Naive thymus-derived CD8-positive, alpha-beta T cell (primary cell): ENCODE measurements at places on chromosomes 6 and 20.
A peak's percentile ranks its signal among the peaks of the same experiment; 100 is the strongest.

DNA sequence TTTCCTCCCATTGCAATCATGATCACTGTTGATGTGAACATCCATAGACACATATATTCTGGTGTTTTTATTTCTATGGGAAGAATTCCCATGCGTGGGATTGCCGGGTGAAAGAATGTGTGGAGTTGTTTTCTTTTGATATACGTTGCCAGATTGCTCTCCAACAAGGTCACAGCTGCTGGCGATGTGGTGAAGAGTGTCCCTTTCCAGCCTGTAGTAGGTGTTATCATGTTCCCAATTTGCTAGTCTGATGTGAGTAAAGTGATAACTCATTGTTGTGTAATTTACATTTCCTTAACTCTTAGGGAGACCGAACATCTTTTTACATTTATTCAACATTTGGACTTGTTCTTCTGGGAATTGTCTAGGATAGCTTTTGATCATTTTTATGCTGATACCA, 14.5 kb upstream of the ELMO2 start:
- peaks cover 15% of the 10 kb centered on the region for H3K36me3 ChIP-seq
- no peaks in the 10 kb centered on the region for H3K4me1 ChIP-seq
- H3K4me3 ChIP-seq = no peak overlapping the region
- DNase-seq = no peak
- H3K27me3 ChIP-seq = peaks cover 45% of the 10 kb centered on the region

- no peaks in the 10 kb centered on the region for H3K27me3 ChIP-seq
- H3K36me3 ChIP-seq = no peaks in the 10 kb centered on the region
- no peak overlapping the region for H3K27ac ChIP-seq
- no peak overlapping the region for H3K4me3 ChIP-seq
- no peak for DNase-seq
- peaks cover 23% of the 10 kb centered on the region for H3K4me1 ChIP-seq
These were observed 782 bp downstream of the TRMT11 start for GRCh38 chr6:125987026-125987617.

- no peaks in the 10 kb centered on the region for H3K4me1 ChIP-seq
- no peak overlapping the region for H3K27ac ChIP-seq
- H3K36me3 ChIP-seq = no peaks in the 10 kb centered on the region
- no peaks in the 10 kb centered on the region for H3K27me3 ChIP-seq
- no peak overlapping the region for H3K4me3 ChIP-seq
These were observed 443.7 kb upstream of the BTBD3 start for GRCh38 chr20:11473983-11474382.

GRCh38 chr6:117050301-117050700, 173.3 kb downstream of the RFX6 start:
- H3K4me3 ChIP-seq = no peak overlapping the region
- H3K36me3 ChIP-seq = peaks cover 6% of the 10 kb centered on the region
- H3K27ac ChIP-seq = no peak overlapping the region
- H3K4me1 ChIP-seq = no peaks in the 10 kb centered on the region
- H3K27me3 ChIP-seq = no peaks in the 10 kb centered on the region
- no peak for DNase-seq

DNA sequence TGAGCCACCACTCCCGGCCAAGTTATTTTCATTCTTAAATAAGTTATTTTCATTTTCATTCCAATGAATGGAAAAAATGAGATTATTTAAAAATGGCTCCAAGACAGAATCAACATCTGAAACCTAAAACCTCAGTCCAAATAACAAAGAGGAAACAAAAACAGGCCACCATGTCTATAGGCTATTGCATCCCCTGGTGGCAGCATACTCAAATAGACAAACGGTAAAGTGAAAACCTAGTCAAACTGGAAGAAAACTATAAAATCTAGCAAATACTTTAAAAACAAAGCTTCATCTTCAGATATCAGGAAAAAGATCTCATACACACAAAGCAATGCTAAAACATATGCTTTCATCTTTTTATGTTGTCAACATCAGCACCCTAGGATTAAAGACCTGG, 20.9 kb downstream of the IL17A start:
- H3K4me3 ChIP-seq = no peak overlapping the region
- no peaks in the 10 kb centered on the region for H3K36me3 ChIP-seq
- no peak overlapping the region for H3K27ac ChIP-seq

DNA sequence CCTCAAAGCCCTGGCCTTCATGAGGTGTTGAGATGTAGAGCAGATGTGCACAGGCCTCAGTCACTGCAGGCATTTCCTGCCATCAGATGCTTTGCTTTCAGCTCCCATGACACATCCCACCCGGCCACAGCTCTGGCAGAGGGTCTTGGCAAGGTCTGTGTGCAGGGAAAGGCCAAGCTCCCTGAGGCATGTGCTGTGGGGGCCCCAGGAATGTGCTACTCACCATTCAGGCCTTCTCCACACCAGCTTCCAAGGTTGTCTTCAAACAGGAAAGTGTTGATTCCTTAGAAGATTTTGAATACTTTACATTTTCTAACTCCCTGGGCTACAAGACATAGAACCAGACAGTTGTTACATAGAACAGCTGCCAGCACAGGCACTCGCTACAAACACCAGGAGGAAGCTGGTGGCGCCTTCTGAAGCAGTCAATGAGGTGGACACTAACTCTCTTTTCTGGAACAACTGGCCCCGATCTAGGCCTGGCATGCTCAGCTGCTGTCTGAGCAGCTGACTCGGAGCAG, 27.8 kb downstream of the CASS4 start:
- H3K36me3 ChIP-seq = peaks cover 21% of the 10 kb centered on the region
- H3K27ac ChIP-seq = peak overlapping the region; percentile 95
- no peaks in the 10 kb centered on the region for H3K27me3 ChIP-seq
- peak overlapping the region; percentile 82 for H3K4me3 ChIP-seq
- H3K4me1 ChIP-seq = peaks cover 59% of the 10 kb centered on the region
